ENCODE measurements at places on chromosomes 12 and 14.

DNA sequence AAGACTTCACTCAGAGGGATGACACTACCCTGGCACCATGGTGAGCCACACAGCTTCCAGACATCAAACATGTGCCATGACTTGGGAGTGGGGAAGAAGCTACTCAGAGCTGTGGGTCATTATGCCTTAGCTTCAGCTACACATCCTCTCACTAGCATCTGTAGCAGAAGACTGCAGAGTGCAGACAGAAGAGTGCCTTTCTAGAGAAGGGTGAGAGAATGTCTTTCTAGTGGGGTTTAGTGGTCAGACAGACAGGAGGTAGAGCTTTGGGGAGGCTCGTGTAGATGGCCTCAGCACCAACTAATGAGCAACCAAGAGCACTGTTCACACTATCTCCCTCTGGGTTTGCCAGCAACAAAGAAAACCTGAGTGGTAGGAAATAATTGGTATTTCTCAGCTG, 4.9 kb upstream of the B4GALNT3 start:
- no peak for DNase-seq

DNA sequence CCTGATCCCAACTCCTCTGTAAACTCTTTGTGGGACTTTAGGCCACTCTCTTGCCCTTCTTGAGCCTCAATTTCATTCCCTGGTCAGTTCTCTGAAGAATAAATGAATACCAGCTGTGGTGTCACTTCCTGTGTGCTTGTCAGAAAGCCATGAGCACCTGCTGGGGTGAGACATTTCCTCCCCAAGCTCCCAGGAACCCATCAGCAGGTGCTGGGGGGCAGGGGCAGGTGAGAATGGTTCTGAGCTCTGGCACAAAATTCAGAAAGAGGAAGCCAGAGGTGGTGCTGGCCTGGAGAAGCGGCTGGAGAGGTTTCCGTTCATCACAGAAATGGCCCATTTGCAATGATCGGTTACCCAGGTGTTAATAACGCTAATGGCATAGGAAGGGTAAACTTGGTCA, 14.9 kb downstream of the LHX5 start:
- no peak for DNase-seq

GRCh38 chr14:33932576-33933345, 18.1 kb downstream of the EGLN3 start:
- DNase-seq = no peak

- DNase-seq = peak; percentile 56
These were observed 479 bp downstream of the GPR135 start for GRCh38 chr14:59464486-59465315.

- DNase-seq = no peak
These were observed 50.4 kb upstream of the RPH3A start for GRCh38 chr12:112741106-112741505.

GRCh38 chr14:73003681-73004080, 23.2 kb downstream of the ZFYVE1 start:
- no peak for DNase-seq

GRCh38 chr12:68237619-68238018, 12.0 kb upstream of the IL26 start:
- no peak for DNase-seq

GRCh38 chr12:53223389-53224060, 8.5 kb downstream of the RARG start:
- DNase-seq = no peak

- DNase-seq = no peak
These were observed 12.8 kb upstream of the ZDHHC22 start for GRCh38 chr14:77154421-77154820.

- DNase-seq = no peak
These were observed 255.6 kb upstream of the G2E3 start for GRCh38 chr14:30303350-30303749.

- no peak for DNase-seq
These were observed 67.1 kb downstream of the DERA start for GRCh38 chr12:15977999-15978951.

GRCh38 chr14:95518045-95518751, 1.7 kb upstream of the SYNE3 start:
- DNase-seq = no peak

GRCh38 chr14:70022771-70023445, 143.7 kb downstream of the SMOC1 start:
- DNase-seq = no peak

GRCh38 chr12:45668641-45669040, 60.9 kb upstream of the ARID2 start:
- DNase-seq = no peak

DNA sequence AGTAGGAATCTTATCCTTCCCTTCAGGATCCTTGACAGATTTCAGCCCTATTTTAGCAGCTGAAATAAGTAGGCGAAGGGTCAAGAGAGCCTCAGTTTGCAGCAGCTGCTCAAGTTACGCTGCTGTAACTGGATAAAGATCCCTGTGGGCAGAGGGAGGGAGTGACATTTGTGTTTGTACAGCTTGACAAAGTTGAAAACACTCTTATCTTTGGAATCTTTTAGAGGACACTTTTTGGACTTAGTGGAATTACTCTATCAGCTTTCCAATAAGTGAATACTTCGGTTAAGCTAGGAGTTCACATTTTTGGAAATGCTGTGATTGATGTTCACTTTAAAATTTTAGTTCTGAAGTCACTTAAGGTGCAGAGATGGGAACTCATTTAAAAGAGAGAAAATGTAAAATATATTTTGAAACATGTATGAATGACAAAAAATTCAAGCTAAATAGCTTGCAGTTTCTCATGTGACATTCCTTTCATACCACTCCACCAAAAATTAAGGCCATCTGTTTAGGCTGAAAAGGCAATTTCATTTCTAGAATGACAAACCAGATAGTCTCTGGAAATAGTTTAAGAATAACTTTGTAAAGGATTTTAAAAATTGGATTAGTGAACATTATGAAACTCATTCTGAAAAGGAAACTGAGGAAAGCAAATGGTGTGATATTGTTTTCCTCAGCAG, 55.2 kb downstream of the SLC38A4 start:
- DNase-seq = no peak

DNA sequence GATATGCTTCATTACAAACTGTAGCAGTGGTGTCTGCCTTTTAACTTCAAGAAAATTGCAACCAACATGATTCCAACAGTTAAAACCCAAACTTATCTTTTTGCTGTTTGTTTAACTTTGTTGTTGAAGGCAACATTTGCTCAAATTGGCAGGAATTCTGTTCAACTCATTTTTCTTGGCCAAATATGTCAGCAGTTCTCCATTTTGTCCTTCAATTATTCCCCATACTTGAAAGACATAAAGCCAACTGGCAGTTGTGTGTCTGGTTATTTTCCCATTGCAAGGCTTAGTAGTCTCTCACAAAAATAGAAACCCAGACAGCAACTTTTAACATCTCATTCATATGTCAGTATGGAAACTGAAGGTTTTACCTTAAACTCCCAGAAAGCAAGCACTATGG, 146.3 kb downstream of the LRIG3 start:
- DNase-seq = no peak

DNA sequence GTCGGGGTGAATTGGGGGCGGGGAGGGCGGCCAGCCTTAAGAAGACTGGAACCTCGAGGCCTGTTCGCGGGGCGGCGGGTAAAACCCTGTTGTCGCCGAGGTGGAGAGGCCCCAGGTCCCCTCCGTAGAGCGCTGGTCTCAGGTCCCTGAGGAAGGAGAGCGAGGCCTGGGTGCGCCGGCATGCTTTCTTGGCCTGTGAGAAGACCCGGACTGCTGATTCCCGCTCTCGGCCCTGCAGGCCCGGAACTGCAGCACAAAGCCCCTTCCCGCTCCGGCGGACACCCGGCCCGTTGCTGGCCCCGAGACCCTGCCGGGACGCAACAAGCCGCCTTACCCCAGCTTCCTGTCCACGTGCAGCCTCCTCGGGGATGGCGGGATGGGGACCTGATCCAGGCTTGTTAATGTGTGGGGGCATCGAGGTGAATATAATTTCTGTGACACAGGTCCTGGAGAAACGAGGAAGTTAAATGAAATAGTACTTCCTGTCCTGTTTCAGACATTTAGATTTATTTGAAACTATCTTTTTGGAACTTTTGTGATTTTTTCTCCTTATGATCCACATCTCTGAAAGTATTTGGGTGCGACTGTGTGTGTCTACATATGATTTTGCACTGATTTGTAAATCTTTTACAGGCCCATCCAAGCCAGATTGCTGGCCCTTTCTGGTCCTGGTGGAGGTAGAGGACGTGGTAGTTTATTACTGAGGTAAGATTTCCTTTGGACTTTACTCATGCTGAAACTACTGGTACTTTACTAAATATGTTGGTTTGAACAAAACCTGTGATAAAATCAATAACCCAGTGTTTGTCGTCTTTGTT, 600 bp downstream of the PNN start:
- peak; percentile 20 for DNase-seq

DNA sequence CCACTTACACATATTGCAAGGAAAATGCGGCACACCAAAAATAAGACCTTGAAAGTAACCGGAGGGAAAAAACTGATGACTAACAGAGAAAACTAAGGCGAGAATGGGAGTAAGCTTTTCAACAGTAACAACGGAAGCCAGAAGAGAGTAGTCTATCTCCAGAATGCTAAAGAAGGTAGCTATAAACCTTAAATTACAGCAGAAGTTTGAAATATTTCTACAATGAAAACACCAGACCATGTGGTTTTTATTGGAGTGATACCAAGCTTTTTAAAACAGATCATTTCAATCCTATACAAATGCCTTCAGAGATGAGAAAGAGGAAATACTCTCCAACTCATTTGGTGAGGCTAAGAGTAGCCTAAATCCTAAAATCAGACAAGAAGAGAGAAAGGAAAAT, 209.5 kb downstream of the ANO6 start:
- DNase-seq = no peak

GRCh38 chr12:5259523-5259922, 172.4 kb upstream of the NTF3 start:
- DNase-seq = no peak

GRCh38 chr12:15562263-15562662, 226.9 kb downstream of the EPS8 start:
- no peak for DNase-seq
